ENCODE measurements at places on chromosomes 7 and 10.

DNA sequence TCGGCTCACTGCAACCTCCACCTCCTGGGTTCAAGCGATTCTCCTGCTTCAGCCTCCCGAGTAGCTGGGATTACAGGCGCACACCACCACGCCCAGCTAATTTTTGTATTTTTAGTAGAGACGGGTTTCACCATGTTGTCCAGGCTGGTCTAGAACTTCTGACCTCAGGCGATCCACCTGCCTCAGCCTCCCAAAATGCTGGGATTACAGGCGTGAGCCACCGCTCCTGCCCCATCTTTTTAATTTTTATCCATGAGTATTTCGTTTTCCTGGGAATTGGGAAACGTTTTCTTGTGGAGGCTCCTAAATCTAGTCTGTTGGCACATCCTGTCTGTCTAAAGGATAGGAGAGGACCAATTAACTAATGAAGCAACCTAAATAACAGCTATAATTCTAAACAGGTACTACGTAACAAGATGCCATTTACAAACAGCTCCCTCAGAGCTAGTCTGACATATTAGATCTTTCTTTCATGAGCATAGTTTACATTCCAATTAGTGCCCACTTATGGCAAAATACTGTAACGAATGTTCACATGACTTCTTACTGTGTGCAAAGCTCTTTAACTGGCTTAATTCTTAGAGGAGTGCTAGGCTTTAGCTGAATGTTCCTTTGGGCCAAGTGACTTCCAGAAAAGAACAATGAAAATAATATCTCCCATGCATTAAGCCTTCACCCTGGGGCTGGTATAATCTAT lies 151.0 kb upstream of the YAE1 start:
- no peak for DNase-seq

GRCh38 chr10:22958338-22958737 lies 30.5 kb downstream of the ARMC3 start:
- DNase-seq: no peak

GRCh38 chr10:102540023-102540422 lies 36.3 kb downstream of the SUFU start:
- DNase-seq: no peak

DNA sequence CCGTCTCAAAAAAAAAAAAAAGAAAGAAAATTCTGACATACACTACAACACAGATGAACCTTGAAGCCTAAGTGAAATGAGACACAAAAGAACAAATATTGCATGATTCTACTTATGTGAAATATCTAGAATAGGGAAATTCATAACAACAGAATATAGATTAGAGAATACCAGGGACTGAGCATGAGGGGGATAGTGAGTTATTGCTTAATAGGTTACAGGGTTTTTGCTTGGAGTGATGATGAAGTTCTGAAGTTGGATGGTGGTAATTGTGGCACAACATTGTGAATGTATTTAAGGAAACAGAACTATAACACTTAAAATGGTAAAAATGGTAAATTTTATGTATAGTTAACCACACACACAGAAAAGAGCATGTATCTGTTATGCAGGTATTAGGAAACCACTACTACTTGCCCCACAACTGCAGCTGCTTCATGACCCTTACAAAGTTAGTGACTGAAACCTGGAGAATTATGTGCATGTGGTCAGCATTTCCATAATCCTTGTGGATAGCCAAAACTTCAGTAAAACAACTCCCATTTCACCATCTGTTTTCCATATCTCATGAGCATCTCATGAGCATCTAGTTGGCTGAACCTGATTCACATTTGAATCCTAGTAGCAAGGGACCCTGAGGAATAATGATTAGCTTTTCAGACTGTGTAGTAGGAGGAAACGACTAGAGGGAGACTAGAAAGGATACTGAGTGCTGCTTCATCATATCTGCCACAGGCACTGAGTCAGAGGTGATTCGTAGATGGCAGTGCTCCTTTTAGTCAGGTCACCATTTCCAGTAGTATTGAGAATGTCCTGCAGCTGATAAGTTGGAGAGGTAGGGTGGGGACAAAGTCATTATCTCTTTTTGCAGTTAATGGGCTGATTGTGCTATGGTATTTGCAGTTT lies 26.3 kb downstream of the SAMD8 start:
- no peak for DNase-seq

GRCh38 chr10:31101123-31101522 lies 69.5 kb upstream of the ZNF438 start:
- no peak for DNase-seq

DNA sequence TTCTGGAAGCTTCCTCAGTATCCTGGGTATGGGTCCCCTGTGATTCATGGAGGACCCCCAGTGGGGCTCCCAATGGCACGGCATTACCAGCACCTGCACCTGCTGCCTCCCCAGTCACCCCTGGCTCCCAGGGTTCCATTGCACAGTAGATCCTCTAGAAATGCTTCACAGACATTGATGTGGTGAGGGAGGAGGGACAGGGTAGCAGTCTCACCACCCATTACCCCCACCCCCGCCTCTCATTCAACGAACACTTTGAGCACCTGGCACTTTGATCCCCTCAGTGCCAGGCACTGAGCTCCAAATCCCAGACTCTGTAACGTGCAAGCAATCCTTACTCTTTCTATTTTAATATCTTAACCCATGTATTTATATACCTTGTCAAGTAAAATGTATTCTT lies 26.8 kb upstream of the PSAP start:
- DNase-seq: no peak

DNA sequence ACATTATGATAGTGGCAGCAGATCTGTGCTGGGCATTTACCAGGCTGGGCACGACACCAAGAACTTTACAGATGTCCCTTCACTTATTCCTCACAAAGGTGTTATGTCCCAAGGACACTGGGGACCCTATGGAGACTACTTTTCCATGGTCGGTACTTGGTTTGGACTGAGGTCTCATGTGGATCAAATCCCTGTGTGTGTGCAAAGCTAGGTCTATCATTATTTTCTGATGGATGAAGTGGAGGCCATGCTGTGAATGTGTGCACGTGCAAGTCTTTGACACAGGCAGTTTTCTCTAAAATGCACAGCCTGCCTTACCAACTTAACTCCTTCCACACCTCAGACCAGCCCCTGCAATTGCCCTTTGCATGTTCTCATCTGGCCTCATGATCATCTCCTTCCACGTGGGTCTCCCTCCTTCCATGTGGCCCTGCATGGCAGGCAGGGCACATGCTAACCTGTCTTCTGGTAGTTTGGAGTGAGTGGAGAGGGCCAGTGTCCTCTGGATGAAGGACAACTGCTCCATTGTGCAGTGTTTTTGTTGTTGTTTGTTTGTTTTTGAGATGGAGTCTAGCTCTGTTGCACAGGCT lies 16.0 kb upstream of the ZNF273 start:
- no peak for DNase-seq

DNA sequence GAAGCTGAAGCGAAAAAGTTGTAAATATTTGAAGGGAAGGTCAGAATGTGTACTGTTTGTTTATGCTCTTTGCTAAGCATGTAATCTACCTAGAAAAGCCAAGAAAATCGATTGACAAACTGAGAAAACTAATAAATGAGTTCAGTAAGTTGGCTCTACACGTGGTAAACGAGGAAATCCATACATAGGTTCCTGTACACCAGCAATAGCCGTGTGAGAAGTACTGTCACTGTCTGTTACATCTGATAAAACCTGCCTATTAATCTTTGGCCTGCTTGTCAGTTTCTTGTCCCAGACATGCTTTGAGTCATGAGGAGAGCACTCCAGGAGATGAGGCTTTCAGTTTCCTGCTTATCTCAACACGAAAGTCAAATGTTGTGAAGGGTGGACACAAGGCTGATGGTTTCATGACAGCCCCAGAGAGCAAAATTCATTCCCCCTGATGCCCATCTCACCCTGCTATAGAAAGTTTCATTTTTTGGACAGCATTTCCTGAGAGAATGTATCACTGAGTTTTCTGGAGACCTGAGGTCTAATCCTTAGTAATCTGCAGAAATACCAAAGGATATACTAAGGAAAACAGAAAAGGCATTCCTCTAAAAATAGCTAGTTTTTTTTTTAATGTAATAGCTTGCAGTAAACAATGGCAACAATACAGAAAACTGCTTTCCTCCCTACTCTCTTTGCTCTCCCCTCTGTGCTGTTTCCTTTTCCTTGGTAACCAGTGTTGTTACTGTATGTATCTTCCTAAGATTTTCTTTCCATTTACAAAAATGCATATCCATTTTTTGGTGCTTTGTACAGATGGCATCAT lies 18.8 kb downstream of the BMPR1A start:
- no peak for DNase-seq

GRCh38 chr7:36758879-36759278 lies 34.6 kb upstream of the AOAH start:
- DNase-seq: no peak

DNA sequence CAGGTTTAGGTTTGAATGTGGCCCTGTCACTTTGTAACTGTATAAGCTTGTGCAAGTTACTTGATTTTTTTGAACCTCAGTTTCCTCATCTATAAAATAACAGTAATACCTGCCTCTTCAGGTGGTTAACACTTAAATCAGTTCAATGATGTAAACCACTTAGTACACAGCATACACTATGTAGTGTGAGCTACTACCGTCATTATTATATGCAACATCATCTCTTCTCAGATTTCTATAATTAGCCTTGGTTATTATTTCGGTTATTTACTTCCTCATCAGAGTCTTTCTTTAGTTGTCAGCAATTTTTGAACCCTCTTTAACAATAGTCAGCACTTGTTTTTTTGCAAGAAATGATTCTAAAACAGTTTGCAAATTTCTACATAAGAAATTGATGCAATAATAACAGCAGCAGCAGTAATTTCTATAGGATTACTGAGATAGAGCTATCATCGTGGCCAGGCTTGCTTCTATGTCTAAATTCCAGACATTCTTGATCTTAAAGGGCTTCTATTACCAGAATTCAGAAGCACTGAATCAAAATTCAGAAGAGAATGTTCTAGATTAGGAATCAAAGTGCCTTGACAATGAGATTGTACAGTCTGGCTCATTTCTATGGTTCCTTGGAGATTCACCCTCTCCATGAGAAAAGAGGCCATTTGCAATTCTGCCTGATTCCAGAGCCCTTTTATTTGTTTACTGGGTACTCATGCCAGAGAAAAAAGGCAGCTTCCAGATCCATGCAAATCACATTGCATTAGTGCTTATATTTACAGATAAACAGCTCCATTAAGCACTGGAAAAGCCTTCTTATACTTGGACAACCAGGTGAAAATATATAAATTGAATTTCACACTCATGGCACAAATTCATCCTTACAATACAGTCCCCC lies 25.0 kb upstream of the WDR11 start:
- no peak for DNase-seq

GRCh38 chr10:6035931-6036575 lies 26.1 kb downstream of the IL2RA start:
- no peak for DNase-seq

DNA sequence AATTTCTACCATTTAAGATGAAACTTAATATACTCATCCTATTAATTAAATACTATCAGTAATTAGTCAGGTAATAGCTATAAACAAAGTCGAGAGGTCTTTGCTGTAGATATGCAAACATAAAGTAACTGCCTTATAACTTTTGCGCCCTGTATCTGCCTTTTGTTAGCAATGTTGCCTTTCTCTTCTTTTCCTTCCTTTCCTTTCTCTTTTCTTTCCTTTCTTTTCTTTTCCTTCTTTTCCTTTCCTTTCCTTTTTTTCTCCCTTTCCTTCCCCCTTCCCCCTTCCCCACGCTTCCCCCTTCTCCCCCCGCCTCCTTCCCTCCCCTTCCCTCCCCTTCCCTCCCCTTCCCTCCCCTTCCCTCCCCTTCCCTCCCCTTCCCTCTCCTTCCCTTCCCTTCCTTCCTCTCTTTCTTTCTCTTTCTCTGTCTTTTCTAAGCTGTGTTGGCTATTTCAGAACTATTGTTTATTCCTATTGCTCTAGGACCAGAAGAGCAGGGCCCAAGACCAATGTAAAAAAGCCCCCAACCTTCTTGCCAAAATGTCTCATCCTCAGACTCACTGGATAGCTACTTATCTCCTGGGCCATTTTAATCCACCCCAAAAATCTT lies 65.3 kb upstream of the DKK1 start:
- DNase-seq: no peak

DNA sequence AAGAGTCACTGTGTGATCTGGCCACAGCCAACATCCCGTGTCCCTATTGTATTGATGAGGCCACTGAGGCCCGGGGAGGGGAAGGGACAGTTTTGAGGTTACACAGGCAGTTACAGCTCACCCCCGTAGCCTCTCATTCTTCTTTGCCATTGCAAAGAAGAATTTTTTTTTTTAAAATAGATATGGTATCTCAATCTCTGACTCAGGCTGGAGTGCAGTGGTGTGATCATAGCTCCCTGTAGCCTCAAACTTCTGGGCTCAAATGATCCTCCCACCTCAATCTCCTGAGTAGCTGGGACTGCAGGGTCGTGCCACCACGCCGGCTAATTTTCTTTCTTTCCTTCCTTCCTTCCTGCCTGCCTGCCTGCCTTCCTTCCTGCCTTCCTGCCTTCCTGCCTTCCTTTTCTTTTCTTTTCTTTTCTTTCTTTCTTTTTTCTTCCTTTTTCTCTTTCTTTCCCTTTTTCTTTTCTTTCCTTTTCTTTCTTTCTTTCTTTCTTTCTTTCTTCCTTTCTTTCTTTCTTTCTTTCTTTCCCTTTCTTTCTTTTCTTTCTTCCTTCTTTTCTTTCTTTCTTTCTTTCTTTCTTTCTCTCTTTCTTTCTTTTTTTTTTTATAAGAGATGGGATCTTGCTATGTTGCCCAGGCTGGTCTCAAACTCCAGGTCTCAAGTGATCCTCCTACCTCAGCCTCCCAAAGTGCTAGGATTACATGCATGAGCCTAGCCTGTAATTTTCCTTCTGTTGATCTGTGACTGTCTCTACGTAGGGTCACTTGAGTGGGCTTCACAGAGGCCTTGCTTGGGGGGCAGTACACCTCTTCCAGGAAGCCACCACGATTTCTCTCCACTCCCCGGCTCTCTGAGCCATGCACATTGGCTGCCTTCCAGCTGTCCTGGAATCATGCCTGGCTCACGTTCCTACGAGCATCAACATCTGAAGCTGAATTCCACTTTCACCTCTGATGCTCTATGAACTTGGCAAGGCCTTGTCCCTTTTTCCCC lies 31.3 kb downstream of the TMEM270 start:
- no peak for DNase-seq

- peak; percentile 45 for DNase-seq
These were observed 826 bp downstream of the CHPF2 start for GRCh38 chr7:151232917-151233701.

DNA sequence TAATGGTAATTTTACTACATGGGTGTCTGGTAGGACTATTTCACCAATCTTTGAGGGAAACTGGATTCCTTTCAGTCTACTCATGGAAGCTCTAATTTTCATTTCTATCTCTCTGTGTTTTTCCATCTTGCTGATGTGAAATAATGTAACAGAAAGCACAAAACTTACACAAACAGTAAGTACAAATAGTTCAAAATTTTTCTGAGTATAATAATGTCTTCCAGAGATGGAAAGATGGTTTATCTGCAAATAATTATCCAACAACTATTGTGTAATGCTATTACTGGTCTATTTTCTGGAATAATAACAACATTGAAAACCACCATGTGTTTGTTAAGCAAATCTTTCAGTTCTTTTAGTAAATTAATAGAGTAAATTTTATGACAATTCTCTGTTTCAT lies 565.8 kb upstream of the MGMT start:
- no peak for DNase-seq

GRCh38 chr7:74418538-74418937 lies 35.2 kb upstream of the GTF2IRD1 start:
- no peak for DNase-seq

GRCh38 chr7:116426428-116427156 lies 72.9 kb upstream of the CAV2 start:
- DNase-seq: no peak

- no peak for DNase-seq
These were observed 30.6 kb upstream of the MYL10 start for GRCh38 chr7:101659706-101660105.

All from NCI-H1417 (cell line).